ENCODE measurements at places on chromosomes 6 and 20.

DNA sequence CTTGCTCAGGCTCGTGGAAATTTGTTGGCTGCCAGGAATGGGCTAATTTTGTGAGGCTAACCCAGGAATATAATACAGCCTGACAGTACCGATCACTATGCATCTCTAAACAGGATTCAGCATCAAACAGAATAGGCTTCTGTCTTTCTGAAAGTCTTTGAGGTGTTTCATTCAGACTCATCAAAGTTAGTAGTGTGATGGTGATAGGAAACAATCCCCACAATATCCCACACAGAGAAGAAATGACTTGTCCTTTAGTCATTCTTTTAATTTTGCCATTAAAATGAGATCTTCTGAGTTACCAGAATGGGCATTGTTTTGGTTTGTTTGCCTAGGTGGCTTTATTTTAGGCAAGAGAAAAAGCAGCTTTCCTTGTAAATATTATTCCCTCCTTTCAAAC is 54.3 kb downstream of the FAM229B start:
- no peak for DNase-seq

GRCh38 chr20:32237419-32237818 is 29.7 kb downstream of the POFUT1 start:
- no peak for DNase-seq

GRCh38 chr6:116450769-116451740 is 10.1 kb upstream of the CALHM6 start:
- DNase-seq = no peak

DNA sequence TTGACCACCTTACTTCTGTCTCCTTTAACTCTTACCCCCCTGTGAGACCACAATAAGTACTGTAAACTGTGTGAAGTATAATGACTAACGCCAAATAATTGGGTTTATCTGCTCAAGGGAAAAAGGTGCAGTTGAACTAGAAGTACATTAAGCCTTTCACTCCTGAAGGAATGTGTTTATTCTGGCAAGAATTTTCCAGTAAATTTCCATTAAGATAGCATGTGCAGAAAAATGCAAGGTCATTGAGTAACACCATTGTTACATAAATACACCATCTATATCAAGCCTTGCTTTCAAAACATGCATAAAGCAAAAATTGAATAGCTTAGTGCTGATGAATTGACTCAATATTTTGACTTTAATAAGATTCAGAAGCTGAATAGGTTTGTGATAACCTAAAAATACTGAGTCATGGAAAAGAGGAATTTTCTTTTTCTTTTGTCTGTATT is 65.4 kb downstream of the ARHGAP18 start:
- DNase-seq = no peak

DNA sequence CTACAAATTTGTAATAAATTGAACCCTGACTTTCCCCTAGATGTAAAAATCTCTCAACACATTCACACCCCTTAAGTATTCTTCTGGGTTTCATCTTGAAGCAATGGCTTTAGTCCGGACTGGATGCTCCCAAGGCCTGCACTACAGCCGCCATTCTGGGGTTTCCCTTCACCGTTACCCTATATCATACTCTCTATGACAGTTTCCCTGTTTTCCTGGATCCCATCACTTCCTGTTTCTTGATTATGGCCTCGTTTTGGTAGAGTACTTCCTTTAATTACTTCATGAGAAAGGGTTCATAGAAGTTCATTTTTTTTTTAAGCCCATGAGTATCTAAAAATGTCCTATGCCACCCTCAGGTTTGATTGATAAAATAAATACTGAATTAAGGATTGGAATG is 11.7 kb downstream of the FIG4 start:
- no peak for DNase-seq

GRCh38 chr6:118896339-118897136 is 2.6 kb downstream of the ASF1A start:
- DNase-seq = no peak

- DNase-seq = no peak
These were observed 13.4 kb upstream of the CPNE5 start for GRCh38 chr6:36852481-36853147.

GRCh38 chr20:37989601-37990295 is 43.5 kb downstream of the TTI1 start:
- DNase-seq = no peak

DNA sequence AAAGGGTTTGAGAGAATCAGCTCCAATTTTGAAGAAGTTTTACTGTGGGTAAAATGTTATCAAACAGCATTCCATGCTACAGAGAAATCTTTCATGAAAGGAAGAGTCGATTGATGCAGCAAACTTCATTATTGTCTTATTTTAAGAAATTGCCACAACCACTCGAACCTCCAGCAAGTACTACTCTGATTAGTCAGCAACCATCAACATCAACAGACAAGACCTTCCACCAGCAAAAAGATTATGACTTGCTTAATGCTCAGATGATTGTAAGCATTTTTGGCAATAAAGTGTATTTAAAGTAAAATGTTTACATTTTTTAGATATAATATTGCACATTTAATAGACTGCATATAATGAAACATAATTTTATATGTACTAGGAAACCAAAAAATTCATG is 87.5 kb downstream of the AKAP7 start:
- DNase-seq = no peak

DNA sequence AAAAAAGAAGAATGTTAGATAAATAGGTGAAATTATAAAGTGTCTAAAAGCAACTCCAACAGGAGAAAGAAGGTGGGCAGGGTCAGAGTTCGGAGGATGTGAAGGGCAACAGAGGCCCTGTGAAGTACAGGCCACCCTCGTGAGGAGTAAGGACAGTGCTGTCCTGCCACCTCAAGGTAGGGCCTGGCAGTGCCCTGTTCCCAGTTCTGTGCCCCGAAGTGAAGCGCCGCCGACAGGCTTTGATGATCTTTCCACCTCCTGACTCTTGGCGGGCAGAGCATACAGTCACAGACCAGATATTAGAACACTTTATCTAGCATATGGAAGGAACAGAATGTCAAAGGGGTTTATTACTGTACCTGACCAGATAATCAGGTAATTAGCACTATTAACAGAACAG is 75.8 kb downstream of the GJA10 start:
- no peak for DNase-seq

GRCh38 chr6:5850848-5851255 is 155.9 kb downstream of the NRN1 start:
- no peak for DNase-seq

GRCh38 chr6:141443668-141444289 is 688.9 kb upstream of the GJE1 start:
- no peak for DNase-seq

- no peak for DNase-seq
These were observed 476.8 kb upstream of the AGPAT4 start for GRCh38 chr6:161750686-161751085.

DNA sequence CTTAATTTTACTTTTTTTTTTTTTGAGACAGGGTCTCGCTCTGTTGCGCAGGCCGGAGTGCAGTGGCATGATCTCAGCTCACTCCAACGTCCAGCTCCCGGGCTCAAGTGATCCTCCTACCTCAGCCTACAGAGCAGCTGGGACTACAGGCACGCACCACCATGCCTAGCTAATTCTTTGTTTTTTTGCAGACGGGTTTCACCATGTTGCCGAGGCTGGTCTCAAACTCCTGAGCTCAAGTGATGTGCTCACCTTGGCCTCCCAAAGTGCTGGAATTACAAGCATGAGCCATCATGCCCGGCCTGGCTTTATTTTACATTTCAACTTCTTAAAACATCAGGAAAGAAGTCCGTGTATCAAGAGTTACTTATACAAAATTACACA is 5.7 kb downstream of the OSER1 start:
- no peak for DNase-seq

DNA sequence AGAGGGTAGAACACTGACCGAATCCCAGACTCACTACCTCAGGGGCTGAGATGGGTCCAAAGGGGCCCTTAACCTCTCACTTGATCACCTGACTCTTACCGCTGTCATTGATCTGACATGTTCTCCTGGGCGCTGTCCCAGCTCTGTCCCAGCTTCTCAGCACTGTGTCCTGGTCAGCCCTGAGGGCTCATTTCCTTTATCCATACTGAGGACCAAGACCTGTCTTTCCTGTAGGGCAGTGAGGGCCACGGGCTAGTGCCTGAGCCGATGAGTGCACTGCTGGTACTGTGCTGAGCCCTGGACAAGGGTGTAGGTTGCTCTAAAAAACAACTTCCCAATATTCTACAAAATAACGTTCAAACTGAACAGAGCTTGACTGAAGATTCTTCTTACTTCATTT is 131.5 kb downstream of the MTHFD1L start:
- no peak for DNase-seq

DNA sequence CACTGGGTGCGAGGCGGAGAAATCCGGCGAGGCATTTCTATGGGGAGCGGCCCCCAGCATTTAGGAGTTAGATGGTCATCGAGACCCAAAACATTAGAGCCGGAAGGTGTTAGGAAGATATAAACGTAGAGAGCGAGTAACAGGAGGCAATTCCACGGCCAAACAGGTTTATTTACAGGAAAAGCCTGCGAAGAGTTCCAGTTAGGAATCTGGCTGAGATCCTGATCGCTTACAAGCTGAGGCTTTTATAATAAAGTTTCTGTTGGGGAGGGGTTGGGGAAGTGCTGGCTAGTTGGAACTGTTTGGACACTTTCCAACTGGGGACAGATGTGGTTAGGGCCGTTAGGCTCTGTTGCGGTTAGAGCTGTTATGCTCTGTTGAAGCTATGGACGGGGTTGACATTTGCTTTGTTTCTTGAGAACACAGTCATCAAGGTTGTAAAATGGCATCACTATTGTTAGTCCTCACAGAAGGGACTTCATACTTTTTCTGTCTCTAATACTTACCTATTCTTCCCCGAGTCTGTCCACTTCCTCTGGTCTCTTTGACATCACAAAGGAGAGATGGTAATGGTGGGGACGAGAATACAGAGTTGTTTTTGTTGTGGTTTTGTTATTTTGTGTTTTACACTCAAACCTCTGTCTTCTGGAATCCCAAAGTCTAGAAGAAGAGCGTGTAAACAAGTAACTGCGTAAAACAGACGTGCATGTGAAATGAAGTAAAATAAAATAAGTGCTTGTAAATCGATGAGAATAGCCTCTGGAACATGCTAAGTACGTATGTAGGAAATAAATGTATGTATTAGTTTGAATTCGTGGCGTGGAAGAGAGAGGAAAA is 554 bp upstream of the ZSCAN31 start:
- no peak for DNase-seq

DNA sequence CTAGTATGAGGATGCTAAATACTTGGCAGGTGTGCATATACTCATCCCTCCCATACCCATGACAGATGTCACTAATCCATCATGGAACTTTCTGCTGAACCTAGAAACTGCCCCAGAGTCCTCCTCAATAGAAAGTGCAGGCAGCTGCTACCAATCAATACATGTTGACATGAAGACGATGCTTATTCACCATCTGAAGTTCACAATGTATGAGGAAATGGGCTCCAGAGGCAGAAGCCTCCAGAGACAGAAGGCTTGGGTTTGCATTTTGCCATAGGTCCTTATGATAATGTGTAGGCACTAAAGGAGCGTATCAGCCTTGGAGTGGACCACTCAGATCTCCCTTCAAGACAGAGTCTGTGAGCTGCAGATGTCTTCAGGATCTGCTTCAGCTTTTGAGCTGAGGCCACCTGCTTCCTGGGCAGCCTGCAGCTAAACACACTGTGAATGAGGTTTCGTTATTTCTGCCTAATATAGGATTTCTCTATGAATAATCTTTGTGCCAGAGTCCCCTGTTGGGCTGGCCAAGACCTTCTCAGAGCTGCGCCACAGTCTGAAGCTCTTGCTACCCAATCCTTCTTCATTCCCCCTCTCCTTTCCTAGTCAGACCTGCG is 7.5 kb upstream of the KIAA1755 start:
- DNase-seq = no peak

DNA sequence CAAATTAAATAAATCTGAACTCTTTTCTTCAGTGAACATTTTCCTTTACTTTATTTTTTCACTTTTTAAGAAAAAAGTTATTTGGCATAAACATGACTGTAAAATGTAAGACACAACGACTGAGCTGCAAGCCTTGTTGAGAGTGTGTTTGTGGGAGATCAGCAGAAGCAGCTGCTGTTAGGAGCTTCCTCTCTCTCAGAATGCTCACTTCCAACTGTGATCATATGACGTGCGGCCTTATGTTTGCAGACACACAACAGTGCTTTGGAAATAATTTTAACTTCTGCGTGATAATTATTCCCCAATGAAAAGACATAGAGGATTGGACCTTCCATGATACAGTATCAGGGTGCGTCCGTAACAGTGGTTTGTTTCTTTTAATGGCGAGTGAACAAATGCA is 104.0 kb downstream of the ARHGAP18 start:
- no peak for DNase-seq

GRCh38 chr6:170086639-170087420 is 204.0 kb downstream of the DLL1 start:
- DNase-seq = peak; percentile 70

GRCh38 chr20:62087227-62087626 is 21.5 kb upstream of the TAF4 start:
- peak; percentile 24 for DNase-seq

GRCh38 chr6:139540276-139540675 is 165.8 kb upstream of the CITED2 start:
- DNase-seq = no peak

GRCh38 chr6:130620338-130620781 is 206.8 kb upstream of the SMLR1 start:
- DNase-seq = no peak

DNA sequence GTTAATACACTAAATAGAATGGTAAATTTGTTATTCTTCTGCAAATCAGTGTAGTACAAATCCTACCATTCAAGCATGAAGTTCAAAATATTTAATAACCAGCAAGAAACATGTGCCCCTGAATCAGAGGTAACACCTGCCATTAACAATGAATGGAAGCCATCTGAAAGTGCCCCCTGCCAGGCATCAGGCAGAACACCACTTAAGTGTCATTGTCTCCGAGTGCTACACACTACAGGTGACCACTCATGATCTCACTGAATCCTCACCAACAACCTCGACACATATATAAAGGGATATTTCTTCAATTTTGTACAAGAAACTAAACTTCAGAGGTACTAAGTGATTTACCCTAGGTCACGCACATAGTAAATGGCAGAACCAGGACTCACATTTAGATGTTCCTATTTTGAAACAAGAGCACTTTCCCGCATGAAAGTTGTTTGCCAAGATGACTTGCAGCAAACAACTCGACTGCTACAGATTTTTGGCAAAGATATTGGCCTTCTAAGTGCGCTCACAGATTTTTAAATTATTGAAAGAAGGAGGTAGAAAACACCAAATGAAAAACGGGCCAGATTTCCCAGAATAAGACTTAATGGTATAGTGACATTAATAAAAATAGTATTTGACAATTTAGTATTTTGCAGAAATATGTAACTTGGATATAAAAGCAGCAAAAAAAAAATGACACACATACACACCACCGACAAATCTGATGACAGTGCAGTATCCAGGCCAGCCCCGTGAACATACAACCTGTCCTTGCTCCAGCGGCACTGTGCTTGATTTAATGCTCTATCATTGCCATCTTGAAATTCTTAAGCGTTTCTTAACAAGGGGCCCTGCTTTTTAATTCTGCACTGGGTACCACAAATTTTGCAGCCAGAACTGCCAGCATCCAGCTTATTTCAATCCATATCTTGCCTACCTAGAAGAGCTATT is 274.5 kb downstream of the ALDH8A1 start:
- no peak for DNase-seq

- no peak for DNase-seq
These were observed 31.8 kb upstream of the PDE7B start for GRCh38 chr6:135819665-135820064.

- no peak for DNase-seq
These were observed 109.2 kb downstream of the C6orf118 start for GRCh38 chr6:165200178-165200577.

Measured in posterior cingulate gyrus (tissue), 11 donors.